GM23338 (cell line): ENCODE measurements at places on chromosomes 4 and X.

DNA sequence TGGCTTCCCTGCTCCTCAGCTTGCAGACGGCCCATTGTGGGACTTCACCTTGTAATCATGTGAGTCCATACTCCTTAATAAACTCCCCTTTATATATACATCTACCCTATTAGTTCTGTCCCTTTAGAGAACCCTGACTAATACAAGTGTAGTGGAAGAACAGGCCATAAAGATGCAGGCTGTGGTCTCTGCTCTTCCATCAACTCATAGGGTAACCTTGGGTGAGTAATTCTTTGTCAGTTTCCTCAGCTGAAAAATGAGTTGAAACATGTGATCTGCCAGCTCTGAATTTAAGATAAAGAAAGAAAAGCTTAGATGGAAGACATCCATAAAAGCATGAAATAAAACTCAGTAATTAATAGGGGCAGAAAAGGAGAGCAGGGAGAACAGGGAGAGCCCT, 103.6 kb downstream of the ENOX2 start:
- DNase-seq = no peak

DNA sequence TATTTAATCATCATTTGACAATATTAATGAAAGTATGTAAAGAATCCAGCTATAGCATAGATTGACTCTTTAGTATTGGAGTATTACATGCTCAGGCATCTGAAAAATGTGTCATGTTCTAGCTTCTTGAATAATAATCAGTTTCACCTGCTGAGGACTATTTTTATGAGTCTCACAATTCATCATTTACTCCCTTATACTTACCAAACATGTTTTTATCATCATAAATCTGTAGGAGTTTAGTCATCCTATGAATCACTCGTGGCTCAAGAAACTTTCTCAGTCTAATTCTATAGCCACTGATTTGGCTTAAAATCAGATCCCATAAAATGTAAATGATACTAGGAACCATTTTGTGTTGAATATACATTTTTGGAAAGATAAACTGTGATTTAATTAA, 1616.1 kb downstream of the C4orf33 start:
- DNase-seq = no peak

GRCh38 chr4:145565328-145565727, 53.9 kb upstream of the MMAA start:
- DNase-seq = no peak

- DNase-seq = no peak
Observed at GRCh38 chr4:44761306-44761705, 35.0 kb upstream of the GNPDA2 start.

- DNase-seq = no peak
Observed at GRCh38 chrX:40096395-40097091, 1.2 kb downstream of the BCOR start.

GRCh38 chrX:143304025-143304424, 213.2 kb downstream of the SPANXN3 start:
- no peak for DNase-seq

- DNase-seq = no peak
Observed at GRCh38 chrX:132591719-132592275, 103.0 kb upstream of the MBNL3 start.
